ENCODE measurements at places on chromosomes 5 and 9.

- no peak for DNase-seq
Measured at GRCh38 chr9:110954822-110955291, 83.4 kb downstream of the LPAR1 start.

GRCh38 chr9:33506626-33507370, 17.3 kb upstream of the ANKRD18B start:
- DNase-seq: no peak

DNA sequence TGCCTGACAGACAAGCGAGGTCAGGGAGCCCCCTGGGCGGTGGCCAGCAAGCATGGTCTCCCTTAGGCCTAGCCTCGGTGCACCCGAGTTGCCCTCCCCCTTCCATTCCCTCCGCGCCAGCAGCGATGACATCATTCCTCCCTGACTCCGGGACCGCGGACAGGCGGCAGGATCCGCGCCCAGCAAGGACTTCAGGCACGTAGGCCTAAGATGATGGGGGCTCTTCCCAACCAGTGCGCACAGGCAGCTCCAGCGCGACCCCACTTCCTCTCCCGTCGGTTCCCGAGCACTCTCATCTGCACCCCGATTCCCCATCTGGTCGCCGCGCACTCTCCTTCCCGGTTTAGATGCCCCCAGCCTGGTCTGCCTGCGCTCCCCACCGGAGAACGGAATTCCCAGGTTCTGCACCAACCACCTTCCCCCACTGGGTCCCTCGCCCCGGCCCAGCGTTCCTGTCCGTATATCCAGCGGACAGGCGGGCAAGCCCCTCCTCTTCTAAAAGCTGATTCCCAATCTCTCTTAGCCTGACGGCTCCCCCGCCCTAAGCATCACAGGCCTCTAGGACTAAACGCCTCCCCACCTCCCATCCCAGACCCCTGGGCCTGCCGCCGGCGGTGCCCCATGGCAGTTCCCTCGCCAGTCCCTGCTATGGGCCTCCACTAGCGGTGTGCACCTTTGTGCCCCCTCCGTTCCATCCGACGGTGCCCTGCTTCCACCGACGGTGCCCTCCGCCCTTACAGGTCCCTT, 931 bp downstream of the FAM219A start:
- DNase-seq: peak; percentile 80

GRCh38 chr5:55604611-55605067, 69.9 kb upstream of the PLPP1 start:
- DNase-seq: no peak

DNA sequence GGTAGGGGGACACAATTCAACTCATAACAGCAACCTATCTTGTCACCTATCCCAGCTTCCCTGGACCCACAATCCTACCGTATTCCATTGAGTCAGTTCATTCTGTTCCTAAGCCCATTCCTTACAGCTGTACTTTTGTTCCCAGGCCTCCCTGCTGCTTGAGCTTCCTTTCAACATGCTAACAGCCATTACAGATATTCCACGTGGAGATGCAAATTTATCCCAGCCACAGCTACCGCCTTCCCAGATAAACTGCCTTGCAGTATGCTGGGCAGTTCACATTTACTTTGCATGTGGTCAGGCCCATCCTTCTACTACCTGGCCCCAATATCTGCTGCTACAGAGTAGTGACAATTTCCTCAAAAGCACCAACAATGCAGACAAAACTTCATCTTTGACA, 23.0 kb downstream of the RIGI start:
- DNase-seq: no peak

DNA sequence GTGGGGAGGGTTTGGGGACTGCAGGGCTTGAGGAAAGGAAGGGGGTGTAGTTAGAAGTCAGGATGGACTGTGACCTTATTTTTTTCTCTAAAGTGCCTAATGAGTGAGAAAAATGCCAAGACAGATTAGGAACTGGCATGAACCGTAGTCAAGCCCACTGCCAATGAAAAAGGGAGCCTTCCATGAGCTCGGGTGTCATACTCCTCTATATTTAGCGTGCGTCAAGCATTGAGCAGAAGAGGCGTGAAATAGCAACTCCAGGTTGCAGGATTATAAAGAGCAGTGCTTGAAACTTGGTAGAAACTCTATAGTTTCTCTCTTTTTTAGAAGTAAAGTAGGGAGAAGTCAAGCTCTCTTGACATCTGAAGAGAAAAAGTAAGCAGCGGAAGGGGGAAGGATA, 1.8 kb downstream of the SGCD start:
- no peak for DNase-seq

GRCh38 chr5:154287136-154287535, 96.6 kb downstream of the GALNT10 start:
- DNase-seq: peak; percentile 79

DNA sequence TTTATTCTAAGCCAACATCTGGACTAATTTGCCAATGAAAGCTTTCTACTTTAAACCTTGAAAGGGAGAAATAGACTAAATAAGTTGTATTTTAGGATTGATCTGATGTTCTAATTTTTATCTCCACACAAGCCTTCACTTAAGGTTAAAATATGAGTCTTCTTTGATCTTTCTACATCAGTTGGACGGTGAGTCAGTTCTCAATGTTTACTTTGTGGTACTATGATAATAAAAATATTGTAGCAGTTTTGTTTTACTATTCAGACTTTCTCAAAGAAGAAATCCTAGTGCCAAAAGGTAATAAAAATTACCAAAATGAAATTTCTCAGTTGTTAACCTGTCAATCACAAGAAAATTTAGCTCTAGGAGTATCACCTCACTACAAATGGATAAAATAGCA, 203.5 kb upstream of the RGMB start:
- no peak for DNase-seq

GRCh38 chr5:75242067-75242466, 5.4 kb upstream of the ANKRD31 start:
- no peak for DNase-seq

- no peak for DNase-seq
Measured at GRCh38 chr9:80380301-80380700, 808.5 kb downstream of the TLE4 start.

DNA sequence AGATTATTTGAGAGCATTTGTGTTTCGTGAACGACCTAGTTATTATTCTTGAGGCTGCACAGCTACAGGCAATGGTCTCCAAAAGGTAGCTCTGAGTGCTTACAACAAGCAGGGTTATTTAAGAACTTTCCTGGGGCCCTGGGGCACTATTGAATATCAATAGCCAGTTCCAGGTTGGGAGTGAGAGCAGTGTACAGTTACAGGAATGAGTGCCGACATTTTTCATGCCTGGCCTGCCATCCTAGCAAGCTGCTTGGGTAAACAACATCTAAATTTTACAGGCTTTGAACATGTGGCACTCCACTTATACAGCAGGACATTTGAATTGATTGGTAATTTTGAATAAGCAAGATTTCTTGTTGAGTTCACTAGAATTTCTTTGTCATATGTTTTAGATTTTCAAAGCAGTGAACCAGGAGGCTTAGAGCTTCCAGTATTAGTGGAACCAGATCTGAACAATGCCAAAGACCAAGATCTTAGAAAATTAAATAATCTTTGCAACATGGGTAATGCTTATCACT, 171.9 kb upstream of the GDNF start:
- no peak for DNase-seq

- no peak for DNase-seq
Measured at GRCh38 chr5:147015405-147015804, 136.8 kb upstream of the PPP2R2B start.

- no peak for DNase-seq
Measured at GRCh38 chr9:130480673-130481072, 35.9 kb downstream of the ASS1 start.

GRCh38 chr5:159902444-159903121, 13.7 kb upstream of the ADRA1B start:
- no peak for DNase-seq

- no peak for DNase-seq
Measured at GRCh38 chr5:14364576-14365472, 216.8 kb upstream of the OTULINL start.

GRCh38 chr5:168656633-168657032, 77.5 kb upstream of the PANK3 start:
- no peak for DNase-seq

DNA sequence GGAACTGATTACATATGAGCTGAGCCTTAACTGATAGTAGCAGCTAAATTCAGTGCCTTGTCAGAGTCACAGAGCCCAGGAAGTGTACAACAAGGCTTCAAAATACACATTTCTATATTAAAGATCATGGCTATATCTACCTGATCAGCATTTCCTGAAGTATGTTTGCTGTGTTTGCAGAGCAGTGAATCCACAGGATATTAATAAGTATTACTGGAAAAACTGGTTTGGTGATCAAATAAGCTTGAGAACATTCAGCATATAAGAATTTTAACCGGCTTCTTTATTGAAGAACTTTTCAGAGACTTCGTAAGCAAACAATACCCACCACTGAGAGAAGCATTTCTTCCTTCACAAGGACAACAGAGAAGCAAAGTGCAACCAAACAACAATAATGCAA, 227.0 kb downstream of the ELAVL2 start:
- no peak for DNase-seq

DNA sequence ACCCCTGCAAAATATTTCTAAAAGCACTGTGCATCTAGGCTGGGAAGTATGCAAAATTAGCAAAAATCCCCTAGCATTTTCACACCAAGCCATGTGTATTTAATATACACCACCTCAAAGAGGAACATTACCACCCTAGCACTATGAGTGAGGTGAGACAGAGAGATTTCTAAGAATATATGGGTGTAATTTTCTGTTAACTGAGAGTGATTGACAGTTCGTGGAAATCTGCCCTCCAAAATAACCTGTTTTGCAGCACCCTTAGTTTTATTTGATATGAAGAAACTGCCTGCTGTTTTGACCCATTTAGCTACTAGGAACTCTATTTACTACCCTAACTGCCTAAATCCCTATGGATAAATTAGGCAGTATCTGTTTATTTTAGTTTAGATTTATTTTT, 64.2 kb upstream of the CDKN2B start:
- DNase-seq: no peak

DNA sequence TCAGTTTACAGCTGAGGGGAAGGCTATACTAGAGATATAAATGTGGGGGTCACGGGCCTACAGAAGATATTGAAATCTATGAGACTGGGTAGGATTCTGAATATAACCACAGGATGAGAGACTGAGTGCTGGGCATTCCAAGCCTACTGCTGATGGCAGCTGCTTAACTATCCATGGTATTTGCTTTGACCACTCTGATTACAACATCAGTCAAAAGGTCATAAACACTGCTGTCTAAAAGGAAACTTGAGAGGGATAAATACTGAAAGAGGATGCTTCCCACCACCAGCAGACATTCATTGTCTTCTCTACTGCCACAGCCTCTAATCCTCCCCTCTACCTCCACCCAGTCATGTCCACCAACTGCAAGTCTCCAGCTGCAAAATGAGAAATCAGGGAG, 3.8 kb downstream of the ZNF622 start:
- DNase-seq: no peak

DNA sequence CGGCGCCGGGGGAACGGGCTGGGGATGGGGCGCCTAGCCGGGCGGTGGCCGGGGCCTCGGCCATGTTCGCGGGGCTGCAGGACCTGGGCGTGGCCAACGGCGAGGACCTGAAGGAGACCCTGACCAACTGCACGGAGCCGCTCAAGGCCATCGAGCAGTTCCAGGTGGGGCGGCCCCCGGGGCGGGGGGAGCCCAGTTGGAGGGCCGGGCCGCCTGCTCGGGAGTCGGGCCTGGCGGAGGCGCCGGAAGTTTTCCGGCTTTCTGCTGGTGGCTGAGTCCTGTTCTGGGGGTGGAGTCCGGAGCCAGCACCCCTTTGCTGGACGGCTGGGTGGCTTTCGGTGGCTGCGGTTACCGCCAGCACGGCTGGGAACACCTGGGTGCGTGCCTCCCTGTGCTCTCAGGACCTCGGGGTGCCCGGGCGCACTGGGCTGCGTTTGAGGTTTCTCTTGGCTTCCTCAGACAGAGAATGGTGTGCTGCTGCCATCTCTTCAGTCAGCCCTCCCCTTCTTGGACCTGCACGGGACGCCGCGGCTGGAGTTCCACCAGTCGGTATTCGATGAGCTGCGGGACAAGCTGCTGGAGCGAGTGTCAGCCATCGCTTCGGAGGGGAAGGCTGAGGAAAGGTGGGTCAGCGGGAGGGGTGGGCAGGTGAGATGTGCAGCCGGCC, 454 bp downstream of the NELFB start:
- DNase-seq: no peak

- DNase-seq: no peak
Measured at GRCh38 chr5:132296412-132297016, 2.3 kb downstream of the SLC22A4 start.

DNA sequence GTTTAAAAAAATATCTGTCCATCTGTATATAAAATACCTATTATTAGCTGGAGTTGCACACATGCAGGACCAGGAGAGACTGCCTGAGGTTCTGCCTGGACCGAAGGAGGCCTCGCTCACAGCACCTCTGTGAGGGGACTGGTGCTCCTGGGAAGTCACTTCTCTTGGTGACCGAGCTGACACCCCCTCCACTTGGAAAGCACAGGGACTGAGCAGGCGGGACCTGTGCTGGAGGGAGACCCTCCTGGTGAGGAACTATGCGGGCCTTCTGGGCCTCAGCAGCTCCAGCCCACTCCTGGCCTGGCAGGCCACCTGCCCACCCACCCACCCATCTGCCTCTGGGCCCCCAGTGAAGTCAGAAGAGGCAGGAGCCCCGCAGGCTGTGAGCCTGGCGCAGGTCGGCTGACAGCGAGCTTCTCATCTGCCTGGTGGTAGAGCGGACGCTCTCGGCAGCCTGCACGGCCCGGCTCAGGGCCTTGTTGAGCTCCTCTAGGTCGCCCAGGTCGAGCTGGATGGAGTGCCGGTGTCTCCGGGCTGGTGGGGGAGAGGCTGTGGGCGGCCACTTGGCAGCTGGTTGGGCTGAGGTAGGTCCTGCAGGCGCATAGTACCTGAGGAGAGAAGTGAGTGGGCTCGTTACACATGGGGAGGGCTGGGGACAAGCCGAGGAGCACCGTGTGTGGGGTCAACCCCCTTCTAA, 7.2 kb downstream of the ORM2 start:
- DNase-seq: no peak
